ENCODE measurements at places on chromosomes 1 and 21.

DNA sequence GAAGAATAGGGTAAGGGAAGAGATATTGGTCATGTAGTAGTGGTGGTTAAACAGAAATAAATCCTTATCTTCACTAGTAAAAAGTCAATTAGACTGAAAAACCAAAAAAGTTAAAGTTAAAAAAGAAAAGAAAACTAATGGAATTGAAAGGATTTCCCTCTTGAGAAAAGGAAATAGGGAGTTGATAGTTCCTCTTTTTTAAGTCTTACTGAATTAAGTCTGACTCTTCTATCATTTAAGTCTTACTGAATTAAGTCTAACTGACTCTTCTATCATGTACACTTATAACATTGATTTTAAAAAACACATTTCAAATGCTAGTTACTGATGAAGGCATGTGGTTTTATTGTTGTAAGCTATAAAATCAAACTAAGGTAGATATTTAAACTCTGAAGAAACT lies 49.5 kb upstream of the TENT5C start:
- no peak for DNase-seq

- DNase-seq, result no peak
Observed at GRCh38 chr1:9376430-9376829, 83.7 kb downstream of the SPSB1 start.

GRCh38 chr21:35510957-35511695 lies 462.0 kb upstream of the RUNX1 start:
- no peak for DNase-seq

DNA sequence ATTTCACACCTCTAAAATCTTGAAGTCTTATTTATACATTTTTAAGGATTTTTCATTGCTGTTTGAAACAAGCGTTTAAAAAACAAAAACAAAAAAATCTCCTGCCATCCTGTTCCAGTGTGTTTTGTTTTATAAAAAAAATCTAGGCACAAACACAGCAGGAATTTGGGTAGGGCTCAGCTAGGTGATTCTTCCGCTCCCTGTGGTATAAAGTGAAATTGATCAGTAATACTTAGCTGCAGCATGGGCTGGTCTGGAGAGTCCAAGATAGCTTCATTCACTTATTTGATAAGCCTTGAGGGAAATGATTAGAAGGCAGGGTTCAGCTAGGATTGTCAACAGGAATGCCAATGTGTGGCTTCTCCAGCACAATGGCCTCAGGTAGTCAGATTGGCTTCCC lies 25.7 kb downstream of the ATF3 start:
- no peak for DNase-seq

- DNase-seq, result no peak
Observed at GRCh38 chr1:28290851-28291250, 31.5 kb downstream of the SESN2 start.

- DNase-seq, result peak; percentile 83
Observed at GRCh38 chr1:97384294-97384968, 536.4 kb downstream of the DPYD start.

DNA sequence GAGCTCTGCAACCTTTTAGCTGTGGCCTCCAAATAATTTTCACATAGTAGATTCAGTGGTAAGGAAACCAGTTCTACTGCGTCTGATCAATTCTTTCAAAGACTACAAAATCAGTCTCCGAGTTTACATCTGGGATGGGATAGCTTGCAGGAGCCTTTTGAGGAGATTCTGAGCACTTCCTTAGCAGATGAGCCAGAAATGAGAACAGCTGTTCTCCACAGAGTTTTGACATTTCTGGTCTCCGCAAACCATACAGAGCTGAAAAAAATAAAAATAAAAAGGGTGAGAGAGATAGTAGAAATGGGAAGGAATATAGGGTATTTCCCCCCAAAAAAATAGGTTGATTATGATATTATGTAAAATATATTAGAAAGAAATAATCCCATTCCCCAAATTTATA lies 119.3 kb downstream of the LYPLAL1 start:
- DNase-seq, result no peak

GRCh38 chr1:182978151-182978853 lies 25.3 kb upstream of the SHCBP1L start:
- DNase-seq, result no peak
